T-helper 1 cell (primary cell): ENCODE measurements at places on chromosomes 1 and 21.

DNA sequence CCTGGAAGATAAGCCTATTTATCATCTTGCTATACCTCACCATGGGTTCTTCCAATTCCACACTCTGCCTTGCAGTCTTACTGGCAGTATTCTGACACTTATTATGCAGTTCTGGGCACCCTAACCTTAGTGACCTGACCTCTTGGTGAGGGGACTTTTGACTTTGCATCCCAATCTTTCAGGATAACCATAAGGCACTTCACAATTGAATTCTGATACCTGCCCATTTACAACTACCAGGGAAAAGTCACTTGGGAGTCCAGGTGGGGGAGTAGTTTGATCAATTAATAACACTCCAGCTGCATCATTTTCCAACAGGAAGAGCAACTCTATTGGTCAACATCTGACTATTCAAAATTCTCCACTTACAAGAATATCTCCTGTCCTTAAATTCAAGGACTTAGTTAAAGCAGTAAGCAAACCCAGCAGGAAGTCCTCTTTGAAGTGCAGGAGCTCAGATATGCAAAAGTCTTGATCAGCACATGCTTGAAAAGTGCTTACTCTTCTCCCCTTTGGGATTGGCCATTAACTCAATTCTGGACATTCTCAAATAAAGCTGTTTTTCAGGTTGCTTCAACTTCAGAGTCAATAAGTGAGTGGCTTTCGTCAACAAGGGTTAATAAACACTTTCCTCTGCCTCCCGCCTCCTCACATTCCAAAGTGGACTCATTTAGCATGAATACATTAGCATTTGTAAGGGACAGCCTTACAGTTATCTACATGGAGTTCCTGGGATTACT lies 177.4 kb upstream of the NRIP1 start:
- no peak for DNase-seq

- DNase-seq: no peak
Observed at GRCh38 chr1:98369463-98369862, 292.1 kb upstream of the SNX7 start.

DNA sequence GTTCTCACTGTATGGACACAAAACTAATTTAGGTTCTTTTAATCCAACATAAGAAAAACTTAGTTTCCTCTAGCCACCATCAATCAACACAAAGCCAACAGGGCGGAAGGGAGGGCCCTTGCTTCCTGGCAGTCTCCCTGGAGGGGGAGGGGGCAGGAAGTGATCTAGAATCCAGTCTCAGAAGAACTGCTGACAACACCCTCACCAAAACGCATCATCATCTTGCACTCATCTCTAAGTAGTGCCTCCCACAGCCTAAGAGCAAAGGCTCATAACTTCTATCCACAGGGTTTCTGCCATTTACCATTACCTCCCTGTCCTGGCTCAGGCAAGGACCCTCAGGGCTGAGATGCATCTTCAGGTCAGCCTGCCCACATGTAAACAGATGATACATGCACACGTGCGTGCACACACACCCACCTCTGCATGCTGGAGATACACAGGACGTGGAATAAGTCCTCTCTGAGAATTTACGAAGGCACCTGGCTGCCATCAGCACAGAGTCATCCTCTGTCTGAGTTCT lies 20.5 kb downstream of the HIVEP3 start:
- DNase-seq: peak; percentile 94

GRCh38 chr1:214259353-214259977 lies 21.5 kb upstream of the SMYD2 start:
- DNase-seq: no peak

DNA sequence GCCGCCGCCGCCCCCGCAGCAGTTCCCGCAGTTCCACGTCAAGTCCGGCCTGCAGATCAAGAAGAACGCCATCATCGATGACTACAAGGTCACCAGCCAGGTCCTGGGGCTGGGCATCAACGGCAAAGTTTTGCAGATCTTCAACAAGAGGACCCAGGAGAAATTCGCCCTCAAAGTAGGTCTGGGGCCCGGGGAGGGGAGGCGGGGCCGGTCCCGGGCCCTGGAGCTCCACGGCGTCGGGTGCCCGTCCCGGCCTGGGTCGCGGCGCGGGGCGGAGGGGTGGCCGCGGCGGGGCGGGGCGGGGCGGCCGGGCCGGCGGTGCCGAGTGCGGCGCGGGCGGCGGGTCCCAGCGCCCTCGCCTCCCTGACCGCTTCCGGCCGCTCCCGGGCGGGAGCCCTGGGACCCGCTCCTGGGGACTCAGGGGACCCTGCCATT lies 646 bp downstream of the MAPKAPK2 start:
- DNase-seq: peak; percentile 23

GRCh38 chr1:50424884-50425375 lies 1.7 kb upstream of the DMRTA2 start:
- no peak for DNase-seq

GRCh38 chr1:213982672-213983492 lies 4.9 kb upstream of the PROX1 start:
- DNase-seq: no peak

GRCh38 chr1:13700521-13701270 lies 708 bp downstream of the PRDM2 start:
- DNase-seq: peak; percentile 24
